ENCODE measurements at places on chromosomes 3 and 15. TPM values are rescaled to one million over a fixed set of nuclear protein-coding genes. Genes with fewer than 3 reads are reported as not detected.

The C2CD4B gene
- total RNA-seq, result 0.25 TPM

The GHRL gene
- 0.25 TPM for total RNA-seq

The ZBBX gene
- 0.12 TPM for total RNA-seq

The LEO1 gene
- total RNA-seq, result 34.4 TPM

The TEX55 gene
- not detected for total RNA-seq

The MUC20 gene
- 0.22 TPM for total RNA-seq

The CMTM8 gene
- total RNA-seq, result 0.12 TPM

The FETUB gene
- not detected for total RNA-seq

The AMOTL2 gene
- 100 TPM for total RNA-seq

The REC114 gene
- not detected for total RNA-seq

The PIERCE2 gene
- 1.6 TPM for total RNA-seq

The IGDCC3 gene
- total RNA-seq, result under 0.01 TPM

The STRA6 gene
- total RNA-seq, result 4.5 TPM

Data from uterine smooth muscle cell (primary cell).